ENCODE measurements at places on chromosomes 4 and X. TPM values are rescaled to one million over a fixed set of nuclear protein-coding genes. Genes with fewer than 3 reads are reported as not detected.

MAGEB18 gene
- total RNA-seq, result not detected

NPY2R gene
- not detected for total RNA-seq

UGT8 gene
- total RNA-seq, result not detected

CXCL3 gene
- total RNA-seq, result not detected

ALB gene
- total RNA-seq, result not detected

BGN gene
- total RNA-seq, result not detected

HSPA4L gene
- total RNA-seq, result 2.6 TPM

MGAT4D gene
- total RNA-seq, result not detected
